ENCODE measurements at places on chromosomes 13 and 19.

DNA sequence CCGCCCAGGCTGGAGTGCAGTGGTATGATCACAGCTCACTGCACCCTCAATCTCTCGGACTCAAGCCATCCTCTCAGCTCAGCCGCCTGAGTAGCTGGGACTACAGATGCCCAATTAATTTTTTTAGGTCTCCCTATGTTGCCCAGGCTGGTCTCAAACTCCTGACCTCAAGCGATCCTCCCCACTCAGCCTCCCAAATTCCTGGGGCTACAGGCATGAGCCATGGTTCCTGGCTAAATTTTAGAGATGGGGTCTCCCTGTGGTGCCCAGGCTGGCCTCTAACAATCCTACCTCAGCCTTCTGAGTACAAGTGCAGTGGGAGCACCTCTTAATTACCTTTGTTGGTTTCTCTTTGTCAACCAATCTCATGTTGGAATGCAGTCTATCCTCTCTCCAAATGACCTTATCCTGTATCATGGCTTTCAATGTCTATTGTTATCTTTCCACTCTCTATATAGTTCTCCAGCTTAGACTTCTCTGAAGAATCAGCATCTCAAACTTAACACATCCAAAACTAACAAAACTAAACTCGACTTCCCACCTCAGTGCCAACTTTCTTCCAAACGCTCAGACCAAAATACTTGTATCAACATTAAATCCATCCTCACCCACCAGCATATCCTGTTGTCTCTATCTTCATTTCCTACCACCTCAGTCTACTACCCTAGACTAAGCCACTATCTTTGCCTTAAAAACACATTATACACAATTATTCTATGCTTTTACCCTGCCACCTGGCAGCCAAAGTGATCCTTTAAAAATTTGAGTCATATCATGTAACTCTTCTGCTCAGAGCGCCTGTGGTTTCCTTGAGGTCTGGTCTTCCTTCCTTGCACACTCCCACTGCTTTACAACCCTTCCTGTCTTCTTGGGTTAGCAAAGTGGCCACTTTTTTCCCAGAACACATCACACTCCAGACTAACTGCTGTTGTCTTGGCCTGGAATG lies 6.7 kb downstream of the TPT1 start:
- peak; percentile 45 for DNase-seq

DNA sequence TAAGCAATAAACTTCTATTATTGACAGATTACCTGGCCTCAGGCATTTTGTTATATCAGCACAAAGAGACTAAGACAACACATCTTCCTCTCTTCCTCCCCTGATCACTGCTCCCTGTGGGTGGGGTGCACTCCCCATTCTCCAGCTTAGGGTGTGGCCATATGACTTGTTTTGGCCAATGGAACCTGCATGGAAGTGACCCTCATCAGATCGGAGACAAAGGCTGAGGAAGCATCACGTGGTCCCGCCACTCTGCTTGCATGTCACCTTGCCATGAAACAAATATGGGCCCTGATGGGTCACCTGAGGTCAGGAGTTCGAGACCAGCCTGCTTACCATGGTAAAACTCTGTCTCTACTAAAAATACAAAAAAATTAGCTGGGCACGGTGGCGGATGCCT lies 13.7 kb upstream of the CCL25 start:
- DNase-seq = no peak

GRCh38 chr13:35473802-35474201 lies 2.7 kb downstream of the MAB21L1 start:
- no peak for DNase-seq

DNA sequence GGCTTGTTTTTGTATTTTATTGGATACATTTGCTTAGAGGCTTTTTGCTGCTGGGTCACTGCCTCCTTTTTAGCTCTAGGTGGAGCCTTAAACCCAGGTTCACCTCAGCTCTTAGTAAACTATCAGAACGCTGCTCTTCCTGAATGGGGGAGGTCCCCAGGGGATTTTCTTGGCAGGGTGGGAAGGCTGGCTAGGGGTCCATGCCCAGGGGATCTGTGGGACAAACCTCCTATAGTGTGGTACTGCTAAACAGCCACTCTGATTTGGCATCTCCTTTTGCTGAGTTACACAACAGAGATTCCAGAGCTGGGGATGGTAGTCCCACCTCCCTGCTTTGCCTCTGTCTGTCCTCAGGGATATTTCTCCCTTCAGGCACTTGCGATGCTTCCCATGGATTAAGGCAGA lies 204.9 kb downstream of the ZIC5 start:
- DNase-seq = peak; percentile 23

- DNase-seq = no peak
Measured at GRCh38 chr19:46821512-46822409, 28.9 kb downstream of the AP2S1 start.

- DNase-seq = no peak
Measured at GRCh38 chr19:4012092-4012974, 4.8 kb downstream of the PIAS4 start.

DNA sequence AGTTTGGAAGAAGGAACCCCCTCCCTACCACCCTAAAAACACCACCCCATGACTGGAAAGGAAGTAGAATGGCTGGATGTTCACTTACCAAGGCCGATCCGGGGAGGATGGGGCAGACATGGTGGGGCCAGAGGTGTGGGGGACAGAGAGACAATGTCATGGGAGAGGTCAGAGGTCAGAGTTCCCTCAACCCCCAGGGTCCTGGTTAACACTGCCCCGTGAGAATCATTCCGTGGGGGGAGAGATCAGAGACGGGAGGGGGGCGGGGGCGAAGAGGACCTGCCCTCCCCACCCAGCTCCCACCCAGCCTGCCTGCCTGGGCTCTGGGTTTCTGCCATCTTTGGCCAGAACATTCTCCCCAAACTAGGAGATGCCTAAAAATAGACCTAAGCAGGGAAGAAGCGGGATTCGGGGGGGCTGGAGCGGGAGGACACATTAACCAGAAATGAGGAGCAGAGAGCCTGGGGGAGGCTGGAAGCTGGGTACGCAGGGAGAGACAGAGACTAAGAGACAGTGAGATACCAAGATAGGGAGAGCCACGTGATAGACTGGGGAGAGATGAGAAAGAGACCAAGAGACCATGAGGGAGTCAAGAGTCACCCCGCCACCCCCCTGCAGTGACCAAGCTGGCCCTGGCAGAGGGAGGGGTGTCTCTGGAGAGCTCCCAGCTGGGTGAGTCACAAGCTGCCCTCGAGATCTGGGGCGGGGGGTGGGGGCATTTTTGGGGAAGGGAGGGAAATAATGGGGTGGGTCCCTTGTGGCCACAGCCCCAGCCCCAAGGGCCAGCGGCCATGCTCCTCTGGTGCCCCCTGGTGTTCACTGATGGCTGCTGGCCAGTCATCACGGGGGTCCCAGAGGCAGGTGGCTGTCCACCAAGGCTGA lies 6.1 kb upstream of the KANK2 start:
- DNase-seq = peak; percentile 76
